Activated CD8-positive, alpha-beta memory T cell treated with anti-CD3 and anti-CD28 coated beads, Interleukin-2, amount 10 ng/mL, durations not matched to agents 7 days and 5 days (primary cell): ENCODE measurements at places on chromosomes 12 and 14. TPM values are rescaled to one million over a fixed set of nuclear protein-coding genes. Genes with fewer than 3 reads are reported as not detected.

The MAP1LC3B2 gene
- total RNA-seq, result 0.54 TPM

The CLEC1B gene
- total RNA-seq, result not detected

The SERPINA9 gene
- not detected for total RNA-seq

The CCDC88C gene
- 151 TPM for total RNA-seq

The TTC9 gene
- 7.8 TPM for total RNA-seq

The SLC10A1 gene
- total RNA-seq, result not detected
